ELR (cell line): ENCODE measurements at places on chromosomes 6 and 20.
A peak's percentile ranks its signal among the peaks of the same experiment; 100 is the strongest.

GRCh38 chr6:163415620-163416556 lies 1.4 kb downstream of the QKI start:
- DNase-seq: peak; percentile 77

GRCh38 chr6:1624058-1624850 lies 14.5 kb downstream of the FOXC1 start:
- DNase-seq: no peak

- no peak for DNase-seq
Observed at GRCh38 chr20:62609279-62609720, 33.0 kb upstream of the SLCO4A1 start.

GRCh38 chr6:149888659-149889058 lies 9.3 kb downstream of the RAET1E start:
- DNase-seq: peak; percentile 42

DNA sequence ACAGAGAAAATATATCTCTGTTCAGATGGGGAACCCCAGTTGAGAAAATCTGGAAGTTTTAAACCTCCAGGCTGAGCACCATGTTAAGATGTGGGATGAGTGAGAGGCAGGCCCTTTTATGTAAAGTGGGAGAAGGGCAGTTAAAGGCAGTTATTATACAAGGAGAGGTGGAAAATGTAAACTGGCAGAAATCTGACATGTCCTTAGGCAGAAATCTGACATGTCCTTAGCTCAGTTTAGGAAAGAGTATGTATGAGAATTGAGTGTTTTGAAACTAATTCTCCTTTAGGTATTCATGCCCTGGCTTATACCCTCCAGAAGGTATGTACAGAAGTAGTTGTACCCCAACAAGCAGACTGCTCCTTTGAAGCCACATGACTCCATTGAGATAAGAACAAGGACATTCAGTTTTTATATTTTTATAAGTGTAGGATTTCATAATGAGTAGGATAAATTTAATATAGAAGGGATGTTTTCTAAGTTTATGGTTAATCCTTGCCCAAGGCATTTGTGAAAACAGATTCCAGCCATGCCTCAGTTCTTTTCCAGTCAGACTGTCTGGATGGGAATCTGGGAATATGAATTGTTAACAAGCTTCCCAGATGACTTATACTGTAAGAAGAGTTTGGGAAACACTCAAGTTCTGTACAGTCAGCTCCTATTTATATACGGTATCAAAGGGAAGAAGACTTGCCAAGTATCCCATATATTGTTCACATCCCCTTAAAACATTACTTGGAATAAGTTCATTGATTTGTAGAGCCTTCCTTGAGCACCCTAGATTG lies 87.7 kb downstream of the SCAND1 start:
- no peak for DNase-seq

DNA sequence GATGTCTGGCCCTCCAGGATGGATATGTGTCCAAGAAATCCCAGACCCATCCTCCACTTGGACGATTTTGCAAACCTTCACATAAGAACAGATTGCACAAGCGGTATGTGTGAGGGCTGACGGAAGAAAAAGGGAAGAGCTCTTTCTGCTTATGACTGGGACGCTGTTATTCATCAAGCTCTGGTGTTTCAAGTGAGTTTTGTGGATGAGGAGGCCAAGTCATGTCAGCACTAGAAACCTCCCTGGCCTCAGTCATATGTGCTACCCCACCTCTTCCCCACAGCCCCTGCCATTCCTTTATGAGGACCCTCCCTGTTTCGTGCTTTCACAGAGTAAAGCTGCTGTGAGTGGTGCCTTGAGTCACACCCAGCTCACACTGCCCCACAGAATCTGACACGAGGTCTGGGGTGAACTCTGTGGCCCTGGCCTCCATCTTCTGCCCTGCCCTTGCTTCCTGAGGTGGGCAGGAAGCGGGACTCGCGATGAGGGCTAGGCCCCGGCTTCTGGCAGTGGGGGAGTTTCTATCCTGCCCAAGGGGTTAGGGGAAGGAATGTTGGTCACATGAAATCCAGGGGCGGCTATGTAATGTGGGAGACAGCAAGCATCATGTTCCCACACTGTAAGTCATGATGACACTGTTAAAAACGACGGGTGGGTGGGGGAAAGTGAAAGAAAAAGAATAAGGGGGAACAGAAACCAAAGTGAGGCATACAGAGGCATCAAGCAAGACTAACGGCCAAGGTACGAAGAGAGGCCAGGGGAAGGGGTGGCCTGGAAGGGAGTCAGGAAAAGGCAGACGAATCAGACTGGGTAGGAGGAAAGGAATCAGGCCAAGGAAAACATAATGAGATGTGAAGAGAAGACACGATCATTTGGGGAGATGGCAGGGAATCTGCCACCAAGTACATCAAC lies 78.1 kb downstream of the PRDM1 start:
- DNase-seq: peak; percentile 80

- no peak for DNase-seq
Observed at GRCh38 chr6:167275436-167275835, 15.7 kb upstream of the UNC93A start.

DNA sequence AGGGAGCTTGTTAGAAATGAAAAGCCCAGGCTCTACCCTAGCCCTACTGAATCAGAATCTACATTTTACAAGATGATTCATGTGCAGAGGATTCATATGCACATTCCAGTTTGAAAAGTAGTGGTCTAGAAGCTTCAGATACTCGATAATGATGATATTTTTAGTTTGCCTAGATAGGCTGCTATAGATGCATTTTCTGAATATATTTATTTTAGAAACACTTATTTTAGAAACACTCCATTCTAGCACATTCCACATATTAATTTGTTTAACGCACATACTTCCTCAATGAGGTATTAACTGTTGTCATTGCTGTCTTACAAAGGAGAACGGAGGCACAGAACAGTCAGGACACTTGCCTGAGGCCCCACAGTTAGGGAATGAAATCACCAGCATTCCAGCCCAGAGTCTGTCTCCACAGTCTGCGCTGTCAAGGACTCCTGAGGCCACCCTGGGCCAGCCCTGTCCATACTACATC lies 64.4 kb downstream of the SNAP25 start:
- DNase-seq: peak; percentile 83

DNA sequence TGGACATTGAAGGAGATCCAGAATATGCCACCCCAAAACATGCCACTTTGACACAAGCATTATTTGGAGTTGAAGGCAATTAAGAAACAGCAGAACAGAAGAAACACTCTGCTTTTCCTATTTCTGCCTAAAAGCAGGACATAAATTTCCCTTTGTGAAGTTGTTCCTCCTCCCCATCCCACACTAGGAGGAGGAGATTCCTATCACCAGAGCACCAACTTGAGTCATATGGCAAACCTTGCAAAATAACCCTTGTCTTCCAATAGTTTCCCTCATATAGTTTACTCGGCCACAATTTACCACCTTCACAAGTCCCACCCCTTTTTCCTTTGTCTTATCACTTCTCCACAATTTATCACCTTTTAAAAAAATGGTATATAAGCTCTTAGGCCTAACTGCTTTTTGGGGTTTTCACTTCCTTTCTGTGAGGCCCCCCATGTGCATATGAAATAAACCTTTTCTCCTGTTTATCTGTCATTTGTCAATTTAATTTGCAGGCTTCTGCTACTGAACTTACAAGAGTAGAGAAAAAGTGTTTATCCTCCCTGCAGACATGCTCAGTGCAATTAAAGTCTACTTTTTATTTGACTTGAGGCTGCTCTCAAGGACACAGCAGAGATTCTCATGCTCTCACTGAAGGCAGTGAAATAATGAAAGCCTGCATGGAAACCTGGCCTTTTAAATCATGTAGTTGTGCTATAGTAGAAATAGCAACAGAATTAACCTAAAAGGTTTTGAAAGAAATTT lies 2.8 kb upstream of the RAB23 start:
- DNase-seq: peak; percentile 61

DNA sequence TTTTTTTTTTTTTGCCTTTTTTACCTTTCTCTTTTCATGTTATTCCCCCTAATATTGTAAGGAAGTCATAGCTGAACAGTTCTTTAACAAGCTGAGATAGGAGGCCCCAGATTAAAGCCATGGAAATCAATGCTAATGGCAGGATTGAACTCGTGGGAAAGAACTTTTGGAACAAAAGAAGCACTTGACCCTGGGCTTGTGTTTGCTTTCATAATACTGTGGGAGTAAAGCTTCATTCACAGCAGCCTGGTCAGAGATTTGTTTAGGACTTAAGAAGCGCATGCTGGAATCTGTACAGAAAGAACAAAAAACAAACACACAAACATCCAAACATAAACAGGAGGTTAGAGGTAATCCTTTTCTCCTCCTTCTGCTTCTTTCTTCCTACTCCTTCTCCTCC lies 5.1 kb downstream of the HEY2 start:
- no peak for DNase-seq

DNA sequence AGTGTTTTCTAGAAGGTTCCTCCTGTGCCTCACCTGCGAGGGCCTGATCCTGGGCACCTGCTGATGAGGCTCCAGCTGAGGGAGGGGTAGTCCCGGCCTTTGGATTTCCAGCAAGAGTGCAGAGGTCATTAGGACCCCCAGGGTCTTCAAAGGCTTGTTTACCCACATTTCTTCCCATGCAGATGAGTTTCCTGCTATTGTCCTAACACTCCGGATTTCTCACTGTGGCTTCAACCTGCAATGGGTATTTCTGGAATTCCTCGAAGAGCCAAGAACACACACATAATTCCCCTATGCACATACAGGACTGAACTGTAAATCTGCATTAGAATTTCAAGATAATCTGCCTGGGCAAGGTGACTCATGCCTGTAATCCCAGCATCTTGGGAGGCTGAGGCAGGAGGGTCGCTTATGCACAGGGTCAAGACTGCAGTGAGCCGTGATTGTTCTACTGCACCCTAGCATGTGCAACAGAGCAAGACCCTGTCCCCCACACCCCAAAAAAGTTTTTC lies 53.9 kb downstream of the ADNP start:
- DNase-seq: no peak

- DNase-seq: no peak
Observed at GRCh38 chr6:123547216-123547978, 89.4 kb downstream of the TRDN start.

DNA sequence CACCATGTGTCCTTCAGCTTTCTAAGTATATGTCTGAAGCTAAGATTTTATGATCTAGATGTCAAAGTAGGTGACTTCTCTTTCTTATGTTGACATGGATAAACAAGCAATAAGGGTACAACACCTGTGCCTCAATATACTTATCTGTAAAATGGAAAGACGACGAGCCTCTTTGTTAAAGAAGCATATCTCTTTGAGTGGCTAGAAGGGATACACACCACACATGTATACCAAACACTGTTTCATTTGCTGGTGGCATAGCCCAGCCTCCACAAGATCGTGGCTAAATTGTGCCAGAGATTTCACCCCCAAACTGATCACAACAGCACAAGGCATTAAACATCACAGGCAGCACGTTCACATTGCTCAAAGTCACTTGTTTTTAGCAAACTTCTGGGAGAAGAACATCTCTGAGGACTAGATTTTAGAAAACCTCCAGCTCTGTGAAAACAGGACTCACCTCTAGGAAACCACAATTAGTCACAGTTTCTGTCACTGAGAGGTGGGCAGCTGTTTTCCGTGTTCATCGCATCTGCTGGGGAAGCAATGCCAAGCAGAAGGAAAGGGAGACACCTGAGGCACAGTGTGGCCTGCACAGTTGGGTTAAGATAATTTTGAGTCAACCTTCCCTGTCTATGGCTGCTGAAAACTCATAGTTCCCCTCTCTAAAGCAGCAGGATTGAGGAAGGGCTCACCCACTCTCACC lies 263.0 kb upstream of the PLCB4 start:
- no peak for DNase-seq

DNA sequence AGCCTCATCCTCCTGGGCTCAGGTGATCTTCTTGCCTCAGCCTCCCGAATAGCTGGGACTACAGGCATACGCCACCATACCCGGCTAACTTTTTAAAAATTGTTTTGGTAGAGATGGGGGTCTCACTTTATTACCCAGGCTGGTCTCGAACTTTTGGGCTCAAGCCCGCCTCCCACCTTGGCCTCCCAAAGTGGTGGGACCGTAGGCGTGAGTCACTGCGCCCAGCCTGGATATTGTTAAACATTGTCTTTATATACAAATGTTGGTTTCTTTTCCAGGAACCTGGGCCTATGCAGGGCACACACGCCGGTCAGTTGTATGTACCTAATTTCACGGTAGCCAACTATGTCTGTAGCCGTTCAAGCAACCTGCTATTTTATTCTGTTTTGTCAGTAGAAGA lies 60.1 kb downstream of the SYNJ2 start:
- no peak for DNase-seq

DNA sequence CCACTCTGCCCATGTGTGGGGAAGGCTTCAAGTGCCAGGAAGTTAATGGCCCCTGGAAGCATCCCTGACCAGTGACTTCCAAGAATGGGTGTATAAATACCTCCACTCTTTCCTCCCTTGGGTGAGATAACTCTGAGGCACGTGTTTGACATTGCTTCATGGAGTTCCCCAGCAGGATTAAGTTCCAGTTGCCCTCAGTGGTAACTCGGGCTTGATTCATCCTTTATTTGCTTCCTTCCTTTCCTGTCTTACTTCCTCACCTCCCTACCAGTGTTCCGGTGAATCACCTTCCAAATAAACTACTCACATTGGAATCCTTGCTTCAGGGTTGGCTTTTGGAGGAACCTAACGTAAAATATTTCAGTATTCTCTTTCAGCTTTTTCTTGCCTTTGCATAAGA lies 84.6 kb upstream of the JAG1 start:
- peak; percentile 32 for DNase-seq

DNA sequence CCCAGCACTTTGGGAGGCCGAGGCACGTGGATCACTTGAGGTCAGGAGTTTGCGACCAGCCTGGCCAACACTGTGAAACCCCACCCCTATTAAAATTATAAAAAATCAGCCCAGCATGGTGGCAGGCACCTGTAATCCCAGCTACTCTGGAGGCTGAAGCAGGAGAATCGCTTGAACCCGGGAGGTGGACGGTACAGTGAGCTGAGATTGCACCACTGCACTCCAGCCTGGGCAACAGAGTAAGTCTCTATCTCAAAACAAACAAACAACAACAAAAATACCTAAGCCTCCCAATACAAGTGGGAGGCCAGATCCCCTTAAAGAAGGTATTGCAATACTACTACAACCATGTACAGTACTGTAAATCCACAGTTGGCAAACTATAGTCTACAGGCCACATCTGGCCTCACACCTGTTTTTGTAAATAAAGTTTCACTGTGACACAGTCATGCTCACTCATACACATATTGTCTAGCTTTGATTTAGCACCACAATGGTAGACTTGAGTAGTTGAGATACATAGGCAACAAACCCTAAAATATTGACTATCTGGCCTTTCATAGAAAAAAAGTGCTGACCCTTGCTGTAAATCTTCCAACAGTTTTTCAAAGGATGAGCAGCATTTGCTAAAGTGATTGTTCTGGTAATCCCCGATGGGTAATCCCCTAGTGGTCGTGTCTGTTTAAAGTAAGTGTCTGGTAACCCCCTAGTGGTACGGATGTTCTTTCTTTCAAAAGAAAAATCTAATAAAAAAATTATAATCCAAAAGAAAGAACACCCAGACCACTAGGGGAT lies 202.0 kb downstream of the RNGTT start:
- DNase-seq: peak; percentile 31

GRCh38 chr6:34239500-34239825 lies 2.8 kb downstream of the HMGA1 start:
- DNase-seq: peak; percentile 40

- peak; percentile 40 for DNase-seq
Observed at GRCh38 chr6:1609041-1609647, 571 bp upstream of the FOXC1 start.

- peak; percentile 20 for DNase-seq
Observed at GRCh38 chr6:146620655-146621054, 21.9 kb downstream of the ADGB start.

- peak; percentile 29 for DNase-seq
Observed at GRCh38 chr6:45590696-45591184, 213.0 kb upstream of the SUPT3H start.
